HT1080 (cell line): ENCODE measurements at places on chromosomes 7 and 10. TPM values are rescaled to one million over a fixed set of nuclear protein-coding genes. Genes with fewer than 3 reads are reported as not detected.

- DNase-seq, result no peak
Measured at GRCh38 chr7:35253710-35254495, at the start of gene TBX20. Gene TBX20 (minus strand): TSS chr7:35254100. CDS start chr7:35253620, 480 bp downstream.

DNA sequence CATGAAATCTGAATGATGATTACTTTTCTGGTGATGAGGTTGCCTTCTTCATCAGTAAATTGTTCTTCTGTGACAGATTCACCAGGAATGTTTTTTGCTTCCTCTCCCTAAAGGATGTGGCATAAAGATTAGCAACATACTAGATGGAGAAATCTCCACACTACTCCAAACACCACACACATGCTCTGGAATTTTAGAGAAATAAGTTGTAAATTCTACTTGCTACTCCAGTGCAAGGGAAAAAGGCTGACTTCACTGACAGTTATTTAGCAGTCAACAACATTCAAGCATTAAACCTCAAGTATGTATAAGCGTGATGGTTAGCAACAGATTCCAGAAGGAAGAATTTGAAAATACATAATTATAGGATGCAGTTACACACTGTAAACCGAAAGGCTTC is 137.9 kb upstream of the CCDC6 start:
- DNase-seq, result peak; percentile 48

GRCh38 chr10:35640951-35641675 is 983 bp downstream of the FZD8 start:
- peak; percentile 80 for DNase-seq

GRCh38 chr10:49281461-49281860 is 17.5 kb upstream of the C10orf71 start:
- DNase-seq, result no peak

DNA sequence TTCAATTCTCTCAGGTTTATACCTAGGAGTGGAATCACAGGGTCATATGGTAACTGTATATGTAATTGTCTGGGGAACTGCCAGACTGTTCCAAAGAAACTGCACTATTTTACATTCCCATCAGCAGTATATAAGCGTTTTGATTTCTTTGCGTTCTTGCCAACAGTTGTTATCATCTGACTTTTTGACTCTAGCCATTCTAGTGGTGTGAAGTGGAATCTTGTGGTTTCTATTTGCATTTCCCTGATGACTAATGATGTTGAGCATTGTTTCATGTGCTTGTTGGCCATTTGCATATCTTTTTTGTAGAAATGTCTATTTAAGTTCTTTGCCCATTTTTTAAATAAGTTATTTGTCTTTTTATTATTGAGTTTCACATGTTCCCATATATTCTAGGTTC is 44.3 kb upstream of the ZC3HAV1 start:
- peak; percentile 64 for DNase-seq

DNA sequence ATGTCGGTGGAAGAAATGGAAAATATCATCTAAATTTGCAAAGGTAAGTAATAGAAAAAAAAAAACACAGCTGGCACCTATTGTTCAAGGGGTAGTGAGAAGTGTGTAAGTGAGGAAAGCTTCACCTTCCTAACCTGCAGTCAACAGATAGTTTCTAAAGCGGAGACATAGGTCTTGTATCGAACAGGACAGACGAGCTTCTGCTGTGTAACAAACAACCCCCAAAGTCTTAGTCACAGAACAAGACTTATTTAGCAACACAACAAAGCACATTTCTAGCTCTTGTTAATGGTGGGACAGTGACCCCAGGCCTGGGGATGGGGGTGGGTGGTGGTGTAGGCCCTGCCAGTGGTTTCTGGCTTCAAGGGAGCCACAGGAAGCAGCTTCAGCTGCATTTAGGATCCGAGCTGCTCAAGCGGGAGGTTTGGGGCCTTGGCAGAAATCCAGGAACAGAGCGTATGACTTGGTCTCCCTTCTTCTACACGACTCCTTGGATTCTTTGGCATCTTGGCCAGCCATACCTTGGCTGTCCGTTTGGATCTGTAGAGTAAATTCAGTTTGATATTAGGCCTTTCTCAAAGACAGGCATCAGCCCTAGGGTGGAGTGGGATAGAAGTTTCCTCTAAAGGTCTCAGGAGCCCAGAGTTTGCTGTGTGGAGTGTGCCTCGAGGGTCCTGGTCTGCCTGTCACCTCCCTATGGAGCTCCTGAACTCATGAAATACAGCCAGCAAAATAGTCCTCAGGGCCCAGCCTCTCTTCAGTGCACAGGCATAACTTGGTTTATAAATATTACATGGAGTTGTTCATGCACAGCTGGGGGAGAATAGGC is 56.9 kb upstream of the SHH start:
- DNase-seq, result no peak

- peak; percentile 67 for DNase-seq
Measured at GRCh38 chr10:72328045-72328828, 26.5 kb downstream of the DNAJB12 start.

GRCh38 chr7:151948039-151948438 is 8.2 kb upstream of the GALNTL5 start:
- no peak for DNase-seq

GRCh38 chr10:63103971-63104409 is 29.1 kb upstream of the NRBF2 start:
- peak; percentile 50 for DNase-seq

- no peak for DNase-seq
Measured at GRCh38 chr7:47979832-47980181, 392 bp upstream of the HUS1 start.

- no peak for DNase-seq
Measured at GRCh38 chr10:44132361-44133289, 252.3 kb downstream of the CXCL12 start.

GRCh38 chr7:117587931-117588330 is 108.1 kb downstream of the CFTR start:
- DNase-seq, result no peak

DNA sequence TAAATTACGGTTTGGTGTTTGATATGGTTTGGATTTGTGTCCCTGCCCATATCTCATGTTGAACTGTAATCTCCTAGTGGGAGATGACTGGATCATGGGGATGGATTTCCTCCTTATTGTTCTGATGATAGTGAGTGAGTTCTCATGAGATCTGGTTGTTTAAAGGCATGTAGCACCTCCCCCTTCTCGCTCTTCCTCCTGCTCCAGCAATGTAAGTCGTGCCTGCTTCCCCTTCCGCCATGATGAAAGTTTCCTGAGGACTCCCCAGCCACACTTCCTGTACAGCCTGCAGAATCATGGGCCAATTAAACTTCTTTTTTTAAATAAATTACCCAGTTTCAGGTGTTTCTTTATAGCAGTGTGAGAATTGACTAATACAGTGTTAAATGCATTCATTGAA is 116.6 kb downstream of the DOCK4 start:
- DNase-seq, result no peak

DNA sequence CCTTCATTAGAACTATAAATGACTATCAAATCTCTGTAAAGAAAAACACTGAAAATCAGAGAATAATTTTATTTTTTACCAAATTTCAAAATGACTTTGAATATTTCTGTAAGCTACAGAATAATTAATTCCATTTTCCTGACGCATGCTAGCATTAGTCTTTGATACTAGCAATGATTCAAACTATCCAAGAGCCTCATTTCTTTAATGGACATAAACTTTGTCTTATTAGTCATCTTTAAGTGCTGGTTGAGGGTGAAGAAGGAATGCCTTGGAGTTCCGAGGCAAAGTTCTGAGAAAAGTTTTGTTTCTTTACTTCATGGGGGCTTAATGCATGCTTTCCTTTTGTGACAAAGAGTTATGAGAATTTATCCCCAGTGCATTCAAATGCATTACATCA is 137.3 kb downstream of the AGMO start:
- peak; percentile 16 for DNase-seq

- DNase-seq, result peak; percentile 72
Measured at GRCh38 chr7:5421714-5422395, 1.8 kb downstream of the TNRC18 start.

DNA sequence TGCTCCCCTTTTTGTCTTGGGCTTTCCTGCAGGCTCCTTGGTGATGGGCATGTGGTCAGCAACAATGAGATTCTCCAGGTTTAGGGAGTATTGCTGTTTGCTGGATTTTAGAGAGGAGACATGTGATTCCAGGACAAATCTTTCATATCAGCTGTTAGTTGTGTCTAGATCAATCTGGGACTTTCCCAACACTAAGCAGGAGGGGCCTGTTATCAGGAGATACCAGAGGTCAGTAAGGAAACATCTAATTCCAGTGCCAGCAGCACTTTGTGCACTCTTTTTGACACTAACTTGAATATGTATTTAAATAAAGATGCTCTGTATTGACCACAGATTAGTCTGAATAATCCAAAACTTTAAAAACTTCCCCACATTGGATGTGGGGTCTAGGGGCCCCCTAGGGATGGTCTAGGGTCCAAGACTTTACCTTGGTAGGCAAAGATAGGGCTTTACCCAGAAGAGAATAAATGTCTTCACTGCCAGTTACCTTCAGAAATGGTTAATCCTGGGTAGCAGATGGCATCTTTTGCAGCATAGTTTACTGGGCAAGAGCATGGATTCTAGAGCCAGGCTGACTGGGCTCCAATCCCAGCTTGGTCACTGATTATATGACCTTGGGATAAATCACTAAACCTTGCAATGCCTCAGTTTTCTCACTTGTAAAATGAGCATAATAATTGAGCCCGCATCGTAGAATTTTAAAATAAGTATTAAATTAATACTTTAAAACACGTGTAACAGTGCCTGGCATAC is 6.4 kb upstream of the FIGNL1 start:
- no peak for DNase-seq

DNA sequence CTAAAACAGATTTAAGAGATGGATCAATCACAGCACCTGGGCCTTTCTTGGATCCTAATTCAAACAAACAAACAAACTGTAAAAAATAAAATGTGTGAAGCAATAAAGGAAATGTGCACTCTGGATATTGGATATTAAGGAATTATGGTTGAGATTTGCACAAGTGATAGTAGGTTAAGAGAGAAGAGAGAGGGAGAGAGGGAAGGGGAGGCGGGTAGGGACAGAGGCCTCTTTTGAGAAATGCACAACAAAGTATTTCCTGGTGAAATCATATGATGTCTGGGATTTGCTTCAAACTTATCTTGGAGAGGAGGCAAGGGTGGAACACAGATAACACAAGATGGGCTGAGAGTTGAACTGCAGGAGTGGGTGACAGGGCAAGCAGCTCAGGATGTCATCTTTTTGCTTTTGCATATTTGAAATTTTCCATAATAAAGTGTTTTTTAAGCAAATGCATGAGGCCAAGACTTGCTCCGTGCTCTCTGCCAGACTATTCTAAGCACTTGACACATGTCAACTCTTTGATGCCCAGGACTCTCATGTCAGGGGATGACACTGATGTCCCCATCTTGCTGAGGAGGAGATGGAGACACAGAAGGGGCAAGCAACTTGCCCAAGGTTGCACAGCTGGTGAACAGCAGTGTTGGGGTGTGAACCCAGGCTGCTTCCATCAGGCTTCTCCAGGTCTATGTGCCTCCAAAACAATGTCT is 9.1 kb upstream of the AEBP1 start:
- DNase-seq, result no peak

- no peak for DNase-seq
Measured at GRCh38 chr7:47170516-47170915, 411.4 kb downstream of the TNS3 start.

DNA sequence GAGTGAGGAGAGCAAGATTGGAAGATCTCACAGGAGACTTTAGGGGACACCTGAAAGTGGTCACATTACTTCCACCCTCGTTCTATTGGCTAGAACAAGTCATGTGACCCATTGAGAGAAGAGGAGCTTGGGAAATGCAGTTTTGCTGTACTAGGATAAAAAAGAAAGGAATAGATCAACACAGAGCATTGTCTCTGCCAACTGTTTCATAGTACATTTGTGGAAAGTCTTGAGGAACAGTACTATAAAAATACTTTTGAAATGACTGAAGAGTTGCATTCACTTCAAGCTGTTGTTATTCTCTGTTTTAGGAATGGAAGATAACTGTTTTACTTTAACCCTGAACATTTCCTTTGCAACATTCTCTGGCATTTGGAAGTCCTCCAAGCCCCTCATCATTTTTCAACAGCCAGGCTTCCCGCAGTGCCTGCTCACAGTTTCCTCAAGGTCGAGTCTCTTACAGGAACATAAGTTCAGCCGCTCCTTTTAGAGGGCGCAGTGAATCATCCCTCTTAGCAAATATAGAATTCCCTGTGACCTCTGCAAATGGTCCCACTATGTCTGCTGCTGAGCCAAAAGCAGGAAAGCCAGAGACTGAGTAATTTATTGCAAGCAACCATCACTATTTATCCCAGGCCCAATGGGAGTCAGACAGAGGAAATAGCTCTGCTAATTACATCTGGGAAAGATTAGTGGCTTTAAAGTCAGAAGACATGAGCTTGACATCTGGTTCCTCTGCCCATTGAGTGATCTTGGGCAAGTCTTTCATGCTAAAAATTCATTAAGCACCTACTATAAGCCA is 40.7 kb downstream of the MRPL32 start:
- DNase-seq, result peak; percentile 93

GRCh38 chr7:14177876-14178275 is 188.4 kb upstream of the ETV1 start:
- no peak for DNase-seq

DNA sequence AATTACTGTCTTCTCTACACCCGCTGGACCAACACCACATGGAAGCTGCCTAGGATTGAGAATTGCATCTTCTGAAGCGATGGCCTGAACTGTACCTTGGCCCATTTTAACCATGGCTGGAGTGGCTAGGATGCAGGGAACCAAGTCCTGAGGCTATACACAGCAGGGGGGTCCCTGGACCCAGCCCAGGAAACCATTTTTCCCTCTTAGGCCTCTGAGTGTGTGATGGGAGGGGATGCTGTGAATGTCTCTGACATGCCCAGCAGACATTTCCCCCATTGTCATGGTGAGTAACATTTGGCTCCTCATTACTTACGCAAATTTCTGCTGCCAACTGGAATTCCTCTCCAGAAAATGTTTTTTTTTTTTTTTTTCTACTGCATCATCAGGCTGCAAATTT is 822.7 kb downstream of the PCDH15 start:
- DNase-seq, result no peak

- no peak for DNase-seq
Measured at GRCh38 chr10:15083674-15084501, 4.7 kb downstream of the ACBD7 start.

GRCh38 chr7:131908714-131909113 is 352.3 kb upstream of the PODXL start:
- no peak for DNase-seq

DNAJC12 gene
- total RNA-seq, result 0.98 and 2.1 TPM in 2 replicates

SLC26A5 gene
- not detected in 2 replicates for total RNA-seq

SPDYE9 gene
- total RNA-seq, result not detected in 2 replicates

UTF1 gene
- total RNA-seq, result not detected in 2 replicates

EMX2 gene
- 0.08 and 0.20 TPM in 2 replicates for total RNA-seq

CYP3A7 gene
- total RNA-seq, result 0.32 and 0.50 TPM in 2 replicates

NANOS1 gene
- 0.39 and 0.57 TPM in 2 replicates for total RNA-seq

STAG3 gene
- total RNA-seq, result 0.10 and 0.23 TPM in 2 replicates
